ENCODE measurements at places on chromosomes 4 and X. TPM values are rescaled to one million over a fixed set of nuclear protein-coding genes. Genes with fewer than 3 reads are reported as not detected.
A peak's percentile ranks its signal among the peaks of the same experiment; 100 is the strongest.

The MAGEE1 gene
- 2.8 TPM for total RNA-seq

The DAPP1 gene
- 39.4 TPM for total RNA-seq

The UGT2B7 gene
- not detected for total RNA-seq

The GYPB gene
- not detected for total RNA-seq

- DNase-seq: no peak
- H3K4me1 ChIP-seq: no peaks in the 10 kb centered on the region
- H3K4me3 ChIP-seq: no peak overlapping the region
Measured at GRCh38 chr4:74615411-74615810, 170.5 kb downstream of the AREG start.

DNA sequence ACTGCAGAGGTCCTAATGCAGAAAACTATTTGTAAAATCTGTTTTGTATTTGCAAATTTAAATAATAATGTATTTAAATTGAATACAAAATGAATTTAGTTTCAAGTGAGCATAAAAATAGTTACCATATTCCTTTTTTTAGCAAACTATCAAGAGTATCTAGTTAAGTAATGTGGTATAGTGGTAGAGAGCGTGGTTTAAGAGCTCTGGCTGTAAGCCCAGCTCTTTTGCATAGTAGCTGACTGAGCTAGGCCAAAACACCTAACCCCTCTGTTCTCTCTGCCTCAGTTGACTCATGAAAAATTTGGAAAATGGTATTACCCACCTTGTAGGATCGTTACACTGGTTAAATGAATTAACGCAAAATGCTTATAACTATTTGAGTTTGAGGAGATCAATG, 18.1 kb upstream of the ADAD1 start:
- no peak overlapping the region for H3K4me3 ChIP-seq
- peaks cover 10% of the 10 kb centered on the region for H3K4me1 ChIP-seq
- H3K36me3 ChIP-seq: peaks cover 49% of the 10 kb centered on the region
- no peak overlapping the region for H3K27ac ChIP-seq
- no peak for DNase-seq
- no peaks in the 10 kb centered on the region for H3K27me3 ChIP-seq

DNA sequence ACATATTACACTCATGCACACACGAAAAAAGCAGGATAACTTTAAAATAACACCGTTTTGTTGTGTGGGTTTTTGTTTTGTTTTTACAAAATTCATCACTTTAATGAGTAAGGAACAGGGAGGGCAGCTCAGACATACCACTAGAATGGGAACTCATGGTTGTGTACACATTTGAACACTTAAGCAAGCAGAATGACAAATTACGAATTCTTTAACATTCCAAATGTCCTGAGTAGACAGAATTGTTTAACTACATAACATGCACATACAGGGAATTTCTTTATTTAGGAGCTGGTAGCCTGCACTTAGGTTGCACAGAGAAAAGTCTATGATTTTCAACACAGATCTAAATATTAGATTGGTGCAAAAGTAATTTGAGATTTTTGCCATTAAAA, 96.4 kb downstream of the ATP8A1 start:
- H3K27ac ChIP-seq: no peak overlapping the region
- peaks cover 4% of the 10 kb centered on the region for H3K36me3 ChIP-seq
- no peaks in the 10 kb centered on the region for H3K27me3 ChIP-seq
- DNase-seq: no peak
- H3K4me1 ChIP-seq: no peaks in the 10 kb centered on the region

DNA sequence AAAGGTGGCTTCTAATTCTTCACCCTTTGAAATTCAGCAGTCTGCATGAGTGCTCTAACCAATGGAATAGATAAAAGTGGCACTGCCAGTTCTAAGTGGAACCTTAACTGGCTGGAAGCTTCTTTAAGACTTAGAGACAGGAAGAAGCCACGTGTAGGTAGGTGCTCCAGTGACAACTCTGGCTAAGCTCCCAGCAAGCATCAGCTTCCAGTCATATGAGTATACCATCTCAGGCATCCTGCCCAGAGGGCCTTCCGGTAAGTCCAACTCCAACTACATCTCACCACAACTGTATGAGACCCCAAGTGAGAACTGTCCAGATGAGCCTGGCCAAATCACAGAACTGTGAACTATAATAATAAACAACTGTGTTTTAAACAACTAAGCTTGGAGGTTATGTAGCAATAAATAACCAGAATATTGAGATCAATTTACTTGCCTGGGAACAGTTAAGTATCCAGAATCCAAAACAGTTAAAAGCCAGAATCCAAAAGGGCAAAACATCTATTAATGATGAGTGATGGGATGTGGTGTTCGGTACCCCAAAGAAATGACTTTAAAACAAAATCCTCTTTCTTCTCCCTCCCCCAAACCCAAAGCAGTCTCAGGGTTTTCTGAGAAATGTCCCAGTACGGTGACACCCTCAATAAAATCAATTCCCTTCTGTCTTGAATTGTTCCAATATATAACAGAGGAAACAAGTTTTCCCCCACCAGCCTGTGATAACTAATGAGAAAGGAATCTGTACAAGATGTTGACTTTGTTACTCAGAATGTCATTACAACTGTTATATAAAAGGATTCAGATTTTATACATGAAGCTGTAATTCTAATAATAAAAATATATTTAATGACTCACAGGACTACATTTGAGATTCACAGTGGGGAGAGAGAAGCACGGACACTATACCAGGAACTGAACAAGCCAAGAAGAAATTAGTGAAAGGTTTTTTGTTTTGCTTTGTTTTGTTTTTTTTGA, 4.2 kb downstream of the TSPAN5 start:
- H3K36me3 ChIP-seq: peaks cover 23% of the 10 kb centered on the region
- no peaks in the 10 kb centered on the region for H3K27me3 ChIP-seq
- no peak overlapping the region for H3K27ac ChIP-seq
- DNase-seq: no peak
- peaks cover 40% of the 10 kb centered on the region for H3K4me1 ChIP-seq

- DNase-seq: no peak
- peaks cover 4% of the 10 kb centered on the region for H3K27me3 ChIP-seq
- H3K4me3 ChIP-seq: no peak overlapping the region
Measured at GRCh38 chr4:55136634-55137033, 11.2 kb upstream of the KDR start.

GRCh38 chr4:113973345-113973744, 6.1 kb downstream of the ARSJ start:
- H3K4me1 ChIP-seq: no peaks in the 10 kb centered on the region
- no peaks in the 10 kb centered on the region for H3K36me3 ChIP-seq
- DNase-seq: no peak
- no peak overlapping the region for H3K27ac ChIP-seq

DNA sequence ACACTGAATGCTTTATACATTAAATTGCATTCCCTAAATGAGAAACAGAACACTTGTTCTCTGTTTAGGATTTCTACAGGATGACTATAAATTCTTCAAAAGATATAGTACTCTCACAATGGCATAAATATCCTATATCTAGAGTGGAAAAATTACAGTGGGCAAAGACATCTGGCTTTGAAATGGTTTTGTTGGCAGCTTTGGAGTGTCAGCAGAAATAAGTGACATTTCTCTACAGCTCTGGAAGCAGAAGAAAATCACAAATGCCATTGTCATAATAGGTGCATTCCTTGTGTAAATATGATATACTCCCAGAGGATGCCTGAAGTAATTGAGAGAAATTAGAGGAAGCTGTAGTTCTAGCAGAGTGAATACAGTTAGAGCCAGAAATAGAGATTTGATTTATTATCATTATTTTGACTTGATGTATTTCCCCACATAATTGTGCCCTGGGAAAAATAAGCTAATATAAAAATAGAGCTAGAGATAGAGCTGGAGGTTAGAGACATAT, 95.9 kb upstream of the GALNTL6 start:
- no peaks in the 10 kb centered on the region for H3K27me3 ChIP-seq
- H3K4me1 ChIP-seq: no peaks in the 10 kb centered on the region
- no peak overlapping the region for H3K4me3 ChIP-seq
- no peak for DNase-seq
- no peaks in the 10 kb centered on the region for H3K36me3 ChIP-seq
- H3K27ac ChIP-seq: no peak overlapping the region

DNA sequence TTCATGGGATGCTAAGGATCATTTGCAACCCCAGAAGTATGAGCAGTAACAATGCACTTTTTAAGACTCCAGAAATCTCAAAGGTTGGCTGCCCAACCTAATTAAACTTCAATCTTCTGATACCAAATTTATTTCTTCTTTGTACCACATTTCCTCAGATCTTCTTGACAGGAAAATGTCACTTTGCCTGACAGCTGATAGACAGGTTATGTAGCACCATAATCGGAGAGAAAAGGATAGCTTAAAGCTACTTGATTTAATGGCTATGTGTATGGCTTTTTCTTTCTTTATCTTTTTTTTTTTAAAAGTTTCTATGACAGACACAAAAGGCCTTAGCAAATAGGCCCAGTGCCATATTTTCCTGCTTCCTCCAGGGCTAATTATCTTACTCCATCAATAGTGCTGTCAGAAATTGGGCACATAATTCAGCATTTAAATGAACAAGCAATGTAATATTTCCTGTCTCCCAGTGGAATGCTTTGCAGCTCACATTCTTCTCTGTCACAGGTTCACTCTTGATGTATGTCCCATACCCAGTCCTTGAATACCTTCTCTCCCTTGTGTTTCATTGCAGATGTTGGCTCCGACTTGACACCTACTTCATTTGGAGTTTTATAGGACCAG, 795.7 kb downstream of the ADGRL3 start:
- H3K27me3 ChIP-seq: no peaks in the 10 kb centered on the region
- DNase-seq: no peak
- H3K4me3 ChIP-seq: no peak overlapping the region
- no peak overlapping the region for H3K27ac ChIP-seq
- no peaks in the 10 kb centered on the region for H3K36me3 ChIP-seq
- no peaks in the 10 kb centered on the region for H3K4me1 ChIP-seq

GRCh38 chrX:96700625-96701024, 16.0 kb downstream of the DIAPH2 start:
- no peaks in the 10 kb centered on the region for H3K27me3 ChIP-seq
- H3K4me3 ChIP-seq: no peak overlapping the region
- H3K36me3 ChIP-seq: no peaks in the 10 kb centered on the region
- peaks cover 2% of the 10 kb centered on the region for H3K4me1 ChIP-seq

GRCh38 chr4:26751004-26751403, 109.6 kb upstream of the STIM2 start:
- no peak overlapping the region for H3K4me3 ChIP-seq
- DNase-seq: no peak
- H3K27ac ChIP-seq: no peak overlapping the region
- H3K36me3 ChIP-seq: peaks cover 12% of the 10 kb centered on the region
- H3K4me1 ChIP-seq: peaks cover 19% of the 10 kb centered on the region

DNA sequence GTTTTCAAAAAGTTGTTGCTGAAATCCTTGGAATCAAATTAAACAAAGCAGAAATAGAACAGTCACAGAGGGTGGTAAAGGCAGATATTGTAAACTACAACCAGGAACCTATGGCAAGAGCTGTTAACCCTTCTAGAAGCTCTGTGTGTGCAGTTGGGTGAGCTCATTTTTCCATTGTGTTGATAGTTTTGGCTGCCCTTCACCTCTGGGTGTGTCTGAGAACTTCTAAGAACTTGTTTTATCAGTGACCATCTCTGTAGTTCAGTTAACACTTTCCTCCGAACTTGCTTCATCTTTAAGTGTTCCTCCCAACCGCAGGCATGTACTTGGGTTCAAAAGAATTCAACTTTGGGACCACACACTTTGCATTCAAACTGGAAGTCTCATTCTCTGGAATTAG, 32.7 kb downstream of the RBMX start:
- peaks cover 13% of the 10 kb centered on the region for H3K4me1 ChIP-seq
- DNase-seq: no peak
- peak overlapping the region; percentile 77 for H3K27ac ChIP-seq
- peaks cover 46% of the 10 kb centered on the region for H3K36me3 ChIP-seq

GRCh38 chrX:21374994-21375707, 933 bp downstream of the CNKSR2 start:
- no peak for DNase-seq
- no peak overlapping the region for H3K27ac ChIP-seq
- H3K36me3 ChIP-seq: no peaks in the 10 kb centered on the region
- peak overlapping the region; percentile 77 for H3K4me3 ChIP-seq
- peaks cover 14% of the 10 kb centered on the region for H3K27me3 ChIP-seq

GRCh38 chrX:39212456-39212855, 411.2 kb downstream of the MID1IP1 start:
- no peaks in the 10 kb centered on the region for H3K27me3 ChIP-seq
- DNase-seq: no peak
- no peaks in the 10 kb centered on the region for H3K36me3 ChIP-seq
- no peak overlapping the region for H3K4me3 ChIP-seq
- no peak overlapping the region for H3K27ac ChIP-seq
- peaks cover 3% of the 10 kb centered on the region for H3K4me1 ChIP-seq

All from activated CD4-positive, alpha-beta memory T cell treated with anti-CD3 and anti-CD28 coated beads, Interleukin-2, amount 10 ng/mL, durations not matched to agents 7 days and 5 days (primary cell).